ENCODE measurements at places on chromosomes 16 and 17.

GRCh38 chr16:89172528-89173173 lies 1.1 kb downstream of the CDH15 start:
- no peak for DNase-seq

- no peak for DNase-seq
These were observed 67.1 kb upstream of the SLC12A3 start for GRCh38 chr16:56797861-56798260.

DNA sequence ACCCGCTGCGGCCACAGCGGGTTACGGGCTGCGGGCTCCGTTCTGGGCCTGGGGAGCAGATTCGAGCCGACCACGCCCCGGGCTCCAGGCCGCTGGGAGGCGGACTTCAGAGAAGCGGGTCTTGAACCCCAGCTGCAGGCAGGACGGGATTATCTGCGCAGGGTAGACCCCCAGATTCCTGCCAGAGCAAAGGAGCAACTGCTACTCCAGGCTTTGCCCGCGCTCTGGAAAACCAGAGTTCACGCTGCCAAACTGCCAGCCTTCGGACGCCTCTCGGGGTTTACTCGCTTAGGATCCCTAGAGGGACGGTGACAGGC lies 301 bp upstream of the ULK2 start:
- no peak for DNase-seq

DNA sequence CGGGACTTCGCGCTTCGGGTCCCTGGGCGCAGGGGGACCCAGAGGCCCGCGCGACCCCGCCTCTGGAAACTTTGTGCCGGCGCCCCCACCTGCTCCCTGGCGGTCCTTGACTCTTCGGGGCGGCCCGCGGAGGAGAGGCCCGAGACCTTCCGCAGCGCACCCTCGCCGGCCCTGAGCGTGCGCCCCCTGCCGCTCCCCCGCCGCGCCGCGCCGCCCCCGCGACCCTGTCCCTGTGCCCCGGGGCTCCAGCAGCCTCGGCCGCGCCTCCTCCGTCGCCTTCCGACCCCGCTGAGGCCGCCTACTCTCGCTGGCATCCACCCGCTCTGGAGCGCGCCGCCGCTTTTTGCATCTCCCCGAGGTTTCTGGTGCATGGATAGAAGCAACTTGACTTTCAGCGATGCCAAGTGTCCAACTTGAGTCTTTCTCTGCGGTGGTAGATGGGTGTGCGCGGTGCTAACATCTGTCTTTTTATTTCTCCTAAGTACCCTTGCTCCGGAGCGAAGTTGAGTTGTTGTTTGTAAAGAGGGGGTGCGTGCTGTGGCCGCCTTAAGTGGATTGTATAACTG lies 414 bp downstream of the DUSP14 start:
- DNase-seq: peak; percentile 45

- DNase-seq: no peak
These were observed 3.5 kb upstream of the CORO1A start for GRCh38 chr16:30179931-30180330.

GRCh38 chr17:13378361-13378760 lies 223.4 kb downstream of the HS3ST3A1 start:
- no peak for DNase-seq

- no peak for DNase-seq
These were observed 273.9 kb downstream of the HAPSTR1 start for GRCh38 chr16:9365370-9365728.

GRCh38 chr16:70364399-70364798 lies 17.7 kb downstream of the DDX19A start:
- no peak for DNase-seq

DNA sequence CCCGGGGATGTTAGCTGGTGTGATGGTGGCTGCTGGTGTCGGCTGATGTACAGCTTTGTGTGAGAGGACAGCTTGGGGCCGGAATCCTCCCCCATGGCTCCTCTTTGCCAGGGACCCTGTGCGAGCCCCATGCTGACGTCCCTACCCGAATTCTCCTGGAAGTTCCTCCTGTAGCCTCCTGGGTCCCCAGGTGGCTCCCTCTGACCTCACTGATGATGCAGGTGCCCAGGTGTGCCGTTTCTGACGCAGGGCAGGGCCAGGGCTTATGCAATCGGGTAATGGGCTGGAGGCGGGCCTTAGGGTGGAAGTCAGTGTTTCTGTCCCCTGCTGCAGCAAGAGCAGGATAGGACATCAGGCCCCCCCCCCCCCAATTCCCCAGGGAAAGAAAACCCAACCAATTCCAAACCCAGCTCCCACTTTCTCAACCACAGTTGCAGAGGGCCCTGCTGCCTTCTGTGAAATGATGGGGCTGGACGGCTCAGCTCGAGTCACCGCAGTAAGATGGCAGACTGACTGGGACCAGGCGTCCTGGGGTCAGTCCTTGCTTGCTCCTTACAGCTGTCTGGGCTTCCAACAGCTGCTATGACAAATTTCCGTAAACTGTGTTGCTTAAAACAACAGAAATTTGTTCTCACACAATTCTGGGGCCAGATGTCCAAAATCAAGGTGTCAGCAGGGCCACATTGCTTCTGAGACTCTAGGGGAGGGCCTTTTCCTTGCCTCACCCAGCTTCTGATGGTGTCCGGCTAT lies 139.0 kb upstream of the PLCG2 start:
- no peak for DNase-seq

DNA sequence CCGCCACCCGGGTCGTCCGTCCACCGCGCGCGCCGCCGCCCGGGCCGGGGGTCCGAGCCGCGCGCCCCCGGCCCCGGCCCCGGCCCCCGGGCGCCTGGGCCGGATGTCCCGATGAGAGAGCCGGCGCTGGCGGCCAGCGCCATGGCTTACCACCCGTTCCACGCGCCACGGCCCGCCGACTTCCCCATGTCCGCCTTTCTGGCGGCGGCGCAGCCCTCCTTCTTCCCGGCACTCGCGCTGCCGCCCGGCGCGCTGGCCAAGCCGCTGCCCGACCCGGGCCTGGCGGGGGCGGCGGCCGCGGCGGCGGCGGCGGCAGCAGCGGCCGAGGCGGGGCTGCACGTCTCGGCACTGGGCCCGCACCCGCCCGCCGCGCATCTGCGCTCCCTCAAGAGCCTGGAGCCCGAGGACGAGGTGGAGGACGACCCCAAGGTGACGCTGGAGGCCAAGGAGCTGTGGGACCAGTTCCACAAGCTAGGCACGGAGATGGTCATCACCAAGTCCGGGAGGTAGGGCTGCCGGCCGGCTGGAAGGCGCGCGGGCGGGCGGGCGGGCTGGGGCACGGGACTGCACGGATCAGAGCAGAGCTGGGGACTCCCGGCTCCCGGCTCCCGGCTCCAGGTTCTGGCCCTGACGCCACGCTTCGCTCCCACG lies 548 bp downstream of the TBX2 start:
- DNase-seq: no peak

- no peak for DNase-seq
These were observed 3.8 kb downstream of the SLC46A1 start for GRCh38 chr17:28402224-28402630.

GRCh38 chr17:27539152-27539551 lies 82.9 kb downstream of the KSR1 start:
- no peak for DNase-seq

DNA sequence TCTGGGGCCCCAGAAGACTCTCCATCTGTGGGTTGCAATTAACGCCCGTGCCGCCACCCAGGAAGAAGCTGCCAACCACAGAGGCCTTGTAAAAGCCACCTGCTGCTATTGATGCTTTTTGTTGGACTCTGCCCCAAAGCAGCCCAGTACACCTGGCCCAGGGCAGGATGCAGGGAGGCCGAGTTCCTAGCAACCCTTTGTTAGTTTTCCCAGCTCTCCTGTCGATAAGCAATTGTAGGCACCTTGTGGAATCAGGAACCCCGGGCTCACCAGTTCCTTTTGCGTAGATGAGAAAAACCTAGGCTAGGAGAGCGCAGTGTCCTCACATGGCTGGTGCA lies 103.3 kb downstream of the ABCC6 start:
- no peak for DNase-seq

DNA sequence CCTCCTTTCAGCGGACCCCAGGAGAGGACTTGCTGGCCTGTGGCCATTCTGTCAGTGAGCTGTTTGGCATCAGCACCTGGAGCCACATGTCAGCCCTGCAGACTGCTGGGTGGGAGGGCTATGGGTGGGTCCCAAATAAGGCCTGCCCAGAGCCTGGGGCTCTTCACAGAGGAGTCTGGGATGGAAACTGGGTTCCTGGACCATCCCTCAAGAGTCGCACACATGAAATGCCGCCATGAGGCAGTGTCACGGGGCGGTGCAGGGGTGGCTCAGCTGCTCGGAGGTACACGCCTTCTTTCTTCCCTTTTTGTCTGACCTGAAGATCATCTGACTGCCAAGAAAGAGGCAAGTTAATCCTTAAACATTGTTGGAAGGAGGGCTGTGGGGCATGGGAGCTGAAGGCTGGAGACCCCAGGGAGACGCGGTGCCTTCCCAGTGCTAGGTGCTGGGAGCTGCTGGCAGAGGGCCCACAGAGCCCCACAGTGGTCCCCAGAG lies 14.8 kb downstream of the MPRIP start:
- no peak for DNase-seq

- no peak for DNase-seq
These were observed 24.9 kb upstream of the ADAMTS18 start for GRCh38 chr16:77459534-77460254.

GRCh38 chr17:60422162-60422665 lies at the start of gene CHCT1:
TSS of gene CHCT1 (plus strand) at chr17:60422489. CDS start at chr17:60422593, 104 bp downstream.
- no peak for DNase-seq

- peak; percentile 28 for DNase-seq
These were observed 242.4 kb downstream of the C16orf95 start for GRCh38 chr16:87074641-87075318.

GRCh38 chr17:81368161-81369022 lies 26.9 kb upstream of the BAHCC1 start:
- no peak for DNase-seq

GRCh38 chr16:8877894-8878522 lies 4.1 kb upstream of the LITAFD start:
- no peak for DNase-seq

DNA sequence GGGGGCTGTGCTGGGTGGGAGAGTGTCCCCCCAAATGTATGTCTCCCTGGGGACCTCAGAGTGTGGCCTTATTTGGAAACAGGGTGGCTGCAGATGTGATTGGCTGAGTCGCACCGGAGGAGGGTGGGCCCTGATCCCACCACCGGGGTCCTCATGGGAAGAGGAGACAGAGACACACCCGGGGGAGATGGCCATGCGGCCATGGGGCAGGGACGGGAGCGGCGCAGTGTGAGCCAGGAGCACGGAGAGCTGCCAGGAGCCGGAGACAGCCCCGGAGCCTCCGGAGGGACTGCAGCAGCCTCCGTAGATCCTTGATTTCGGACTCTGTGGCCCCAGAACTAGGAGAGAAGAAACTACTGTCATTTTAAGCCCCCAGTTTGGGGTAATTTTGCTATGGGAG lies 1.6 kb upstream of the CIBAR2 start:
- DNase-seq: no peak

Measured in GM19239 (cell line).